ENCODE measurements at places on chromosomes 6 and 20. TPM values are rescaled to one million over a fixed set of nuclear protein-coding genes. Genes with fewer than 3 reads are reported as not detected.

DNA sequence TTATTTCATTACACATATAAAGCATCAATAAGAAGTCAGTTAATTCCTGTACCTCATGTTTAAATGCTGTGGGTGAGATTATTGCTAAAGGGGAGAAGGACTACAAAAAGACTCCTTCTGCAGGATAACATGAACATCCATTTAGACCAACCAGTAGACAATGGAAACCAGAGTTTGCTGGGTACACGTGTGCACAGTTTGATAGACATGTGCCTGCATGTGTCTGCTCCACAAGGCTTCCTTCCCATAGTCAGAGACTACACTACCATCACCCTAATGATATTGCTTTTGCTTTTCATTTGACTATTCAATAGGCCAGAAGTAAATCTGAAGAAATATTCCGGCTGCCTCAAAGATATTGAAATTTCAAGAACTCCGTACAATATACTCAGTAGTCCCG, 231.6 kb downstream of the ARHGAP18 start:
- peaks cover 5% of the 10 kb centered on the region for H3K36me3 ChIP-seq
- no peaks in the 10 kb centered on the region for H3K4me1 ChIP-seq
- H3K27ac ChIP-seq: no peak overlapping the region
- DNase-seq: no peak
- no peaks in the 10 kb centered on the region for H3K27me3 ChIP-seq

The OR2J2 gene
- not detected for total RNA-seq

- H3K27me3 ChIP-seq: no peaks in the 10 kb centered on the region
- no peaks in the 10 kb centered on the region for H3K36me3 ChIP-seq
- DNase-seq: no peak
- H3K4me1 ChIP-seq: no peaks in the 10 kb centered on the region
- no peak overlapping the region for H3K4me3 ChIP-seq
These were observed 284.6 kb upstream of the FOXQ1 start for GRCh38 chr6:1027109-1027794.

The KIF13A gene
- 59.0 TPM for total RNA-seq

The TBXT gene
- total RNA-seq: not detected

GRCh38 chr6:79586548-79586947, 44.6 kb upstream of the SH3BGRL2 start:
- H3K4me3 ChIP-seq: no peak overlapping the region
- H3K27ac ChIP-seq: no peak overlapping the region
- H3K27me3 ChIP-seq: no peaks in the 10 kb centered on the region
- H3K36me3 ChIP-seq: no peaks in the 10 kb centered on the region
- no peak for DNase-seq

DNA sequence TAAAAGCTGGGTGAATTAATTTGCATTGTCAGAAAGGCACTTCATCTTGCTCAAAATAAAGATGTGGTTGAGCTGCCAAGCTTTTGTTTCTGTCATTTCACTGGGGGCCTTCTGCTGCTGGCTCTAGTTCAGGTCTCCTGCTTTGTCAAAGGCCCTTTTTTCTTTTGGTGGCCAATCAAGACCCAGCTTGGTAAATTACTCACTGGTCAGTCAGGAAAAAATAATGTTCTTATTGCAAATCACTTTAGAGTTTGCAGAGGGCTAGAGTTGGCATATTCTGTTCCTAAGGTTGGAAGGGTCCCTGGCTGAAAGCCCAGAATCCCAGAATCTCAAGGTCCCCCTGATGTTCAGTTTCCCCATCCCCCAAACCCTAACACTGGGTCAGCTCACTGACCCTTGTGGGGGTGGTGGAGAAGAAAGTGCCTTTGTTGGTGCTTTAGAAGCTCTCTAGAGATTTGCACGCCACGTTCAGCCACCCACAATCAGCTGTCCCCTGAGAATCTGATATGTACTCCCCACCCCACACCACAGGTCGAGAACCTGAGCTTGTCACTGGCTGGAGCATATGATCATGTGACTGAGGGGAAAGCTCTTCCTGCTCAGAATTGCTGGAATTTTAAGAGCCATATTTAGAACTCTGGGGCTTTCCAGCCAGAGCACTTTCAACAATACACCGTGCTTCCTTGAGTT, 21.7 kb upstream of the BNIP5 start:
- no peaks in the 10 kb centered on the region for H3K36me3 ChIP-seq
- no peak overlapping the region for H3K27ac ChIP-seq
- no peak for DNase-seq
- H3K27me3 ChIP-seq: no peaks in the 10 kb centered on the region
- no peak overlapping the region for H3K4me3 ChIP-seq

The VSTM2L gene
- 12.9 TPM for total RNA-seq
